ENCODE measurements at places on chromosomes 4 and X. TPM values are rescaled to one million over a fixed set of nuclear protein-coding genes. Genes with fewer than 3 reads are reported as not detected.

DNA sequence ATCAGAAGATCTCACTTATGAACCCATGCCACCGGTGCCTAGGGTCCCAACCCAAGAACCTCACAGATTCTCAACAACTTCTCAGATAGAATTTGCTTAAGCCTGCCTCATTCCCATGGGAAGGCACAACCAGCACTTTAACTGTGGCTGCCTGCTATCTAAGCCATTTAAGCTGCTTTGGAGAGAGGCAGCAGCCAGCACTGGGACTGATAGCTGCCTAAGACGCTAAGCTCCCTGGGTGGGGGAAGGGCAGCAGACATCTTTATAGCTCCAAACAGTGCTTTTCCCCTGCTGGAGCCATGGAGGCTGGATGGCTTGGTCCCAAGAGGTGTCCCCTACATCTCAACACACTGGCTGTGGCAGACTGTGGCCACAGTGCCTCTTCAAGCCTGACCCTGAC lies 1268.6 kb downstream of the FAM133A start:
- no peak for DNase-seq

DNA sequence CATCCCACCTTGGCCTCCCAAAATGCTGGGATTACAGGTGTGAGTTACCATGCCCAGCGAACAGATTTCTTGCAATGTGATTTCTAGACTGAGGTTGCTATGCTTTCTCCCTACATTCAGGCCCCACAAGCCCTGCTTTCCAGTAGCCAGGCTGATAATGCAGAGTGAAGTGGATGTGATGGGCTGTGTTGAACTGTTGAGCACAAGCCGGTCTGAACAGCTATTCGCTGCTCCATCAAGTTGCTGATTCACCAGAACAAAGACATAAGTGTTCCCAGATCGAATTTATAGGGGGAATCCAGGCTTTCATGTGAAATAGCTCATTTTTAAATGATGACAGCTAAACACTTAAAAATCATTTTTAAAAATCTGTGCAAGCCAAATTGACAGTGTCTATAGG lies 8.0 kb downstream of the NIPAL1 start:
- no peak for DNase-seq

DNA sequence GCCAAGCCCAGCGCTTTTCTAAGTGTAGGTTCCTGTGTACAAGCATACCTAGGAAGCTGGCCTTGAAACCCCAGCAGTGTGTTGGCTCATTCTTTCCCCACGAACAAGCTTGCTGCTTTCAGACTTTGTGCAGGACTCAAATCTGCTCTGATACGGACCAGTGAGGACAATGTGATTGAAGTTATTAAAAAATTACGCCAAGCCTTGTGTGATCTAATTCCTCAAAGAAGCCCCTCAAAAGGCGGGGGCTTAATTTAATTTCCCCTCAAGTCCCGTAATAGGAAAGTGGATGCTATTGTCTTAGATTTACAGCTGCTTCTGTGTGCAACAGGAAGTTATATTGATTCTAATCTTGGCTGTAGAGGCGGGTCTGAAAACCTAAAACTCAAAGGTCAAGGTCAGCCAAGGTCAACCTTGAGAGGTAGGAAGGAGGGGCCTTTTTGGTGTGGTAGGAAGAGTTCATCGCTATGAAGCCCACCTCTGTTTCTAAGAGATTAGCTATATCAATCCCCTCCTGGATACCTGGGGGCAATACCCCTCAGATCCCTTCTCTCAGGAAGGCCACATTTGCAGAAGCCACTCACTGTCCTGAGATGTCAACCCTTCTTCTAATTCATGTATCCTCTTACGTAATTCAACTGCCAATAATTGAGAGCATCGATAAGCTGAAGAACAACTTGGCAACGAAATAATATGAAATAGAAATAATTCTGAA lies 45.1 kb downstream of the TBC1D9 start:
- no peak for DNase-seq

DNA sequence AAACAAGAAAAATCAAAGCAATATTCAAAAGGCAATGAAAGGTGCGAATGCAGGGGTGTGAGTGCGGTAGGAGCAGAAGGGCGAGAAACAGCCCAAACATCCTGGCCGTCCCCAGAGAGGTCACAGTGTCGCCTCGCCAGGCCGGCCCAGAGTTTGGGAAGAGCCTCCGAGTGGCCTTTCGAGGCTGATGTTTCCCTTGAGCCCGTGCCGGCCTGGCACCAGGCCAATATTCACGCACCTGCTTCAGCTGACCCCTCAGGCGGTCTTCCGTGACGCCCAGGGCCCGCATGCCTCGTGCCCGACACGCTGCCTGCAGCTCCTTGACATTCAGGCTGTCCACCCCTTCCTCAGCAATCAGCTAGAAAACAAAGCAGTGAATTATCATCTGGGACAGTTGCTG lies 30.6 kb downstream of the LETM1 start:
- DNase-seq = no peak

DNA sequence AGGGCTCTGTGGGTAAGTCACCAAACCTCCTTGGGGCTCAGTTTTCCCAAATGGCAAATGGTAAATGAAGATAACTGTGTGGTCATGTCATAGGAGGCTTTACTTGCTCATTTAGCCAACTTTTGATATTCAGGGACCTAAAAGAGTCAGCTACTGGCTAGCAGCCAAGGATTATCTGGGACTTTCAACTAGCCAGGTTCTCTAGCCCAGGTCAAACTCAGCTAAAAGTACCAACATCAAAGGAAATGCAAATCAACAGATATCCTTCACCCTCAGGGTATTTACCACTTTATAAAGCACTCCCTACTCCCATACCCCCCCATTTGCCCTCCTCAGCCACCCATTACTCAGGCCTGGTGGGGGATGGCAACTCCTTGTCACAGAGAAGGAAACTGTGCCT lies 7.5 kb downstream of the AMER1 start:
- no peak for DNase-seq

DNA sequence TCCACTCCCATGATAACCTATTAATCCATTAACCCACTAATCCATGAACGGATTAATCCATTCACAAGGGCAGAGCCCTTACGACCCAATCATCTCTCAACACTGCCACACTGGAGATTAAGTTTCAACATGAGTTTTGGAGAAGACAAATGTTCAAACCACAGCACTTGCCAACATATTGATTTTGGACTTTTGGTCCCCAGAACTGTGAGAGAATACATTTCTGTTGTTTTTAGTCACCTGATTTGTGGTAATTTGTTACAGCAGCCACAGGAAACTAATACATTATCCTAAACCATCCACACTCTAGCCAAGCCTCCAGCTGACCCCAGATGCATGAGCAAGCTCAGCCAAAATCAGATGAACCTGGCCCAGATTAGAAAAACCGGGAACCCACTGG lies 22.4 kb downstream of the SEC24D start:
- no peak for DNase-seq

DNA sequence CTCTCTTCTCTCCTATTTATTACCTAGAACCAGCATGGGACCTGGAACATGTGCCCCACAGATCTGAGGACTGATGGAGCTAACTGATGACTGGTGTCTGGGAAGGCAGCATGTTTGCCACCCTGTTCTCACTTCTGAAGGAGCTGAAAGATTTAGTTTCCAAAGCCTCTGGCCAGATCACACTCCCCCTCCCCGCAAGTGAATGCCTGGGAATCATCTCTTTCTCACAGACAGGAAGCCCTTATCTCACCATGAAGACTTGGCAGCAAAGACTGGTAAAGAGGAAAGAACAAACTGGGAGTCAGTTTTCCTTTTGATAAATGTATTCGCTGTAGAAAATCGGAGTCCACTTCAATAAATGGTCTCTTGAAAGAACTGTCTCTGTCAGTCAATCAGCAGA lies 21.0 kb upstream of the PCYT1B start:
- no peak for DNase-seq

DNA sequence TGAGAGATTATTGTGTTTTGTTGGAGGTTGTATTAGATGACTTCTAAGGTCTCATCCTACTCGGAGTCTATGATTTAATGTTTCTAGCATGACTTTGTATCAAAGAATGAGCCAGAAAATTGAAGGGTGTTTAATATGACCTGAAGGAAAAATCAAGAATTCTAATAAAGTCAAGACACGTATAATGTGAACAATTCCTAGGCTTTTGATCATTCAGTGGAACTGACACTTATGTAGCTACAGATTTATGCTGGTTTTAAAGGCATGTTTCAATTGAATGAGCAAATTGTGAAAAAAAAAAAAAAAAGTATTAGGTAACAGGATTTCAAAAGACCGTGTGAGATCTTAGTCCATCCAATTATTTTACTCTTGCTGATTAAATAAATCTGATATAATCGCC lies 64.9 kb downstream of the GRID2 start:
- DNase-seq = no peak

DNA sequence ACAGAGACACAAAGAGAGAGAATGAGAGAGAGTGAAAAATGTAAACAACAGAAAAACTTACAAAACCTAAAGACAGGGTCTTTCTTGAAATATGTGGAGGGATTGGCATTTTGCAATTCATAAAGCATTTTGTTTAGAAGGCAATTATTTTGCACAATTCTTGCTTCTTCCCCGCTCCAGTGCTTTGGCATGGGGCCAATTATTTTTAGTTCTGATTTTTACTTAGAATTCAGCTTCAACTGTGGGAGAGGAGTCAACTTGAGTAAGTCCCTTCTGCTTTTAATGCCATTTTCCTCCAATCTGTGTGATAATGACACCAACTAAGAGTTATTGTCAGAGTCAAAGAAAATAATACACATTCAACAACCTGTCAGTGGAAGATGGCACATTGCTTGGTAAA lies 1051.9 kb downstream of the NLGN4X start:
- no peak for DNase-seq

DNA sequence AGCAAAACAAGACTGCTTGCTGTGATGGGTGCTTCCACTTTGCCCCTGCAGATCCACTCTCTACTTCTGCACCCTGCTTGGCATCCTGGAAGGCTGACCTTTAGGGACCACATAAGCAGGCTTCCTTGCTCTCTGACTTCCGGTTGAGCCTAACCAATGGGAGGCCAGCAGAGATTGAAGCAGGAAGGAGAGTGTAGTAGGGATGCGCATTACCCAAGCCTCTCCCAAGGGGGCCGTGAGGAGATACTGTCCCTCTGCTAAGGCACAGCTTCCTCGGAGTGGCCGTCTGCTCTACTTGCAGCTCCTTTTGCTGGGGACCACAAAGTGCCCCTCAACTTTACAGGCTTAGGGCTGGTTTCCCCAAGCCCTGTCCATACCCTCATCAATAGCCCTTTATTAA lies 624.3 kb upstream of the TENM3 start:
- no peak for DNase-seq

DNA sequence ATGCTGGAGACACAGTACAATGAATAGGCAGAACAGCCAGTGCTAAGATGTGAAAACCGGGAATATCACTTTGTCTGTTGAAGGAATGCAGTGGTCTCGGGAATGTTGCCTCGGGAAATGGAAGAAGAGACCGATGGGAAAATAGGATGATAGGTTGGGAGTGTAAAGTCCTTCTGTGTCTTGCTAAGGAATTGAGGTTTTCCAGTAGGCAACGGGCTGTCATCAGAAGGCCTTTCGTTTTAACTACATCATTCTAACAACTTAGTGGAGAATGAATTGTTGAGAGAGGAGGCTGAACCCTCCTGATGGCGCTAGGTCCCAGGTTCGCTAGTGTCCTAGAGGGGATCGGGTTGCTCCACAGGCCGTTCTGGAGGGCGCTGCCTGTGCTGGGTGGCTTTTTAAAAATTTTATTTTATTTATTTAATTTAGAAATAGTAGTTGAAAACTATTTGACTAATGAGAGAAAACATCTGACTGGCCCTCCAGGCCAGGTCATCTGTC lies 730 bp downstream of the VBP1 start:
- no peak for DNase-seq

DNA sequence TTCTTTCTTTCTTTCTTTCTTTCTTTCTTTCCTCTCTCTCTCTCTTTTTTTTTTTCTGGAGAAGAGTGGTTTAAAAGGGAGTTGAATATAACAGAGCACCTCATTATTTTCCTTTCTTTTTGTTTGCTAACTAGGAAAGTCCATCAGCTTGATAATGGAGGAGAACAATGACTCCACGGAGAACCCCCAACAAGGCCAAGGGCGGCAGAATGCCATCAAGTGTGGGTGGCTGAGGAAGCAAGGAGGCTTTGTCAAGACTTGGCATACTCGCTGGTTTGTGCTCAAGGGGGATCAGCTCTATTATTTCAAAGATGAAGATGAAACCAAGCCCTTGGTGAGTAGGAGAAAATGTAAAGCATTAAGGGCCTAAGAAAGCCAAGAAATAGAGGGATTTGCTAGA lies 95.4 kb downstream of the ARHGAP24 start:
- DNase-seq = no peak

DNA sequence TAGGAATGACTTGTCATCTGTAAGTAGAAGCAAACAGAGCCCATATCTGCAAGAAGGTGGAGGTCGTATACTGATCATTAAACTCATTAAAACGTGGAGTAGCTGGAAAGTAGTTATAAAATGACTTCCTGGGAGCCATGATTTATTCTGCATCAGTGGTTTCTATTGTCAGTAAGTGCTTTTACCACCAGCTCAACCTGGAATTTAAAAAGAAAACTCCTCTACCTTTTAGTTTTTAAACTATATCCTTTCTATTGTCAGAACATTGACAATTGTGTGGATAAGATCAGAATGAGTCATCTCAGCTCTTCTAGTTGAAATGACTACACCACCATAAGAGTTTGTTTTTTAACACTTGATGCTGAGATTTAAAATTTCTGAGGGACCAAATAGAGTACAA lies 651.2 kb upstream of the GALNT7 start:
- no peak for DNase-seq

DNA sequence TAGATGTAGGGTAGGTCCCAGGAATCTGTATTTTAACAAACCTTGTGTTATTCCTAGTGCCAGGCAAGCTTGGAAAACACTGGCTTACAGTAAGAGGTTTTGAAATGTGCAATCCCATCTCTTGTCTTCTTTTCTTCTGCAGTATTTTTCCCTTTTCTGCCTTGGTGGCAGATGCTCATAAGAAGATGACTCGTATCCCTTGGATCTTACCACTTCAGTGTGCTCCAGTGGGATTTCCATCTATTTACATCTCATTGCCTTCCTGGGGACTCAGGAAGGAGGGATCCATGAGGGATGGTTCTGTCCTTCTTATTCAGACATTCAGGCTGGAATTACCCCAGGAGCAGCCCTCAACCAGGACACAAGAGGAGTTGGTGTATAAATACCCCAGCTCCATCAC lies 136.6 kb downstream of the NHS start:
- DNase-seq = no peak

DNA sequence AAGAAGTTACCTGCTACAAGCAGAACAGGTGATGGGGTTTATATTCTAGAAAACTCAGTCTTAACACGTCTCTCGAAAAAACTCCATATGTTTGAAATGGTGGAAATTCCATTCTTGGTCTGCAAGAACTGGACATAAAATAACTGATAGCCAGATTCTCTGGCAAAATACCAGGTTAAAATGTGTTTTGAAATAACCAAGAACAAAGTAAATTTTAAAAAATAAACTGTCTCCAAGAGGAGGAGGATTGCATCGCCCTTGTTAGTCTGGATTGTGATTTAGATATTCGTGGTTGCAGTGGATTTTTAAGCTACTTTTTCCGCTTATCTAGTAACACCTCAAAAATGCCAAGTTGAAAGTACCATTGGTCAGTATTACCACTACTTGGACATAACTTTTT lies 40.8 kb downstream of the CENPU start:
- no peak for DNase-seq

- DNase-seq = no peak
Measured at GRCh38 chr4:2411786-2412510, 6.5 kb downstream of the ZFYVE28 start.

The NLRP2B gene
- 0.16 TPM for total RNA-seq

The SLC4A4 gene
- total RNA-seq = 6.2 TPM

The ADAM29 gene
- not detected for total RNA-seq

The RPS6KA3 gene
- total RNA-seq = 52.7 TPM

The EREG gene
- 6.3 TPM for total RNA-seq

The TKTL2 gene
- not detected for total RNA-seq

The CT45A3 gene
- not detected for total RNA-seq

The BEND2 gene
- total RNA-seq = not detected

The MAGEA1 gene
- total RNA-seq = not detected

The CACNA1F gene
- 0.42 TPM for total RNA-seq

Data from aorta (tissue), 5 donors.